ENCODE measurements at places on chromosomes 3 and 15.

DNA sequence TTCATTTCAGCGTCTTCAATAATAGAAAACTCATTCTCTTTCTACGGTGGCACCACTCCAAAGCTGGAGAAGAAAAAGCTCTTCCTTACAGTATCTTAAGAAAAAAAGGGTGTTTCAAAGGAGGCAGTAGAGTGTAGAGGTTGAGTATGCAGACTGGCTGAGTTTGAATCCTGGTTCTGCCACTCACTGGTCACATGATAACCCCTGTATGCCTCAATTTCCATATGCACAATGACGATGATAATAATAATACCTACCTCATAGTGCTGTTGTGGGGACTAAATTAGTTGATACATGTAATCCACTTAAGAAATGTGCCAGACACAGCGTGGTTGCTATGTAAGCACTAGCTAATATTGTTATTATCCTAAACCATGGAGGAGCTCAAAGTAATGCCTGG lies 4.5 kb downstream of the ANP32A start:
- DNase-seq: no peak

GRCh38 chr3:182735672-182736071 lies 57.6 kb upstream of the ATP11B start:
- DNase-seq: no peak

DNA sequence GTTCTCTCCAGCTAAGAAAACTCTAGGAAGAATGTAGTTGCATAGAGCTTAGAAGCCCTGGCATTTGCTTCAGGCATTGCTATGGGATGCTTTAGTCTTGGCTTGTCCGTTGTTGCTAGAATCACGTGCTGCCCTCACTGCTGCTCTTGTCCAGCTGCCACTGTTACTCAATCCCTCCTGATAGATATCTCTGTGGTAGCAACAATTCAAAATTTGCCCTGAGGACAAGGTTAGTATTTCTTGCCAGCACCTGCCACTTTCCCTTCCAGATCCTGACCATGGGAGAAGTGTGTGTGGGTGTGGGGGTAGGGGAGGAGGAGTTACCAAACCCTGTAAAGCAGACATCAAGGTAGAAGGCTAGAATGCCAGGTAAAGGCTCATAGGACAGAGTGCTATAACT lies 113.8 kb downstream of the PPM1L start:
- peak; percentile 47 for DNase-seq

DNA sequence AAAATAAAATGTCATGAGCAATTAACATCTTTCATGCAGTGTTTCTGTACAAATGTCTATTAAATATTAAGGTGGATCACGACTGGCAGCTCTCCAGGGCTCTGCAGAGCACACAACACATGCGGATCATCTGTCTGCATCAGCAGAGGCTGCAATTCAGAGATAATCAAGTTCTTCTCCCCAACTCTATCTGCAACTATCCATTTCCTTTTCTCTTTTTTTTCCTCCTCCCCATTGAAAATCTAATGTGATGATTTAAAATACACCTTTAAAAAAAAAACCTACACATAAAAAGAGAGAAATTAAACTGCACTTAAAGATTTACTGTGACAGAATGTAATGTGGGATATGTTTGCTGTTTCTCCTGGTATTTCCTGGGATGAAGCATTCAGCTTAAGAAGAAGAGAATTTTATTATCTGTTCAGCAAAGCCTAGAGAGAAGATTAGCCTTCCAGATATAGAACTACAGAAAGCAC lies 352.6 kb upstream of the CCDC54 start:
- no peak for DNase-seq
